Right ventricle myocardium inferior (tissue), 1 donor: ENCODE measurements at places on chromosomes 1 and 21. TPM values are rescaled to one million over a fixed set of nuclear protein-coding genes. Genes with fewer than 3 reads are reported as not detected.

MRPL39 gene
- 59.4 TPM for total RNA-seq

ALPL gene
- 11.0 TPM for total RNA-seq

ATAD3C gene
- total RNA-seq: 1.8 TPM

SLC9C2 gene
- total RNA-seq: 0.16 TPM

TFF3 gene
- 3.4 TPM for total RNA-seq
